ENCODE measurements at places on chromosomes 2 and 18. TPM values are rescaled to one million over a fixed set of nuclear protein-coding genes. Genes with fewer than 3 reads are reported as not detected.
A peak's percentile ranks its signal among the peaks of the same experiment; 100 is the strongest.

The RAD51AP2 gene
- not detected for total RNA-seq

The EFHD1 gene
- 0.31 TPM for total RNA-seq

The DCDC2C gene
- not detected for total RNA-seq

The IL1R2 gene
- total RNA-seq = 1.6 TPM

DNA sequence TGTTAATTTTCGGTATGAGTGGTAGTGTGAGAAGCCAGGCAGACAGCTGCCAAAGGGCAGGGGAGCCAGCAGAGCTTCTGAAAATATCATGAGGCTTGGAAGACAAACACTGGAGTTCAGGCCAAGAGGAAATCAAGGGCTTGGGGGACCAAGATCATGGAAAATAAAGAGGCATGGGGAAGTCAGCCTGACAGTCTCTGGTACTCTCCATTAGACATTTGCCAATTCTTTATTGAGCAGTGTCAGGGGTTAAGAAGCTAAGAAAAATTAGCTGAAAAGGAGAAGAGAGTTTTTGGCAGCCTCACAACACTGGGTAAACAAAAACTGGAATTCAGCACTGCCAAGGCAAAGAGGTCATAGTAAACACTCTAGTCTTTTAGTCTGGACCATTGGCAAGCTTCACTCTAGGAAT is 612.7 kb downstream of the EPHA4 start:
- no peaks in the 10 kb centered on the region for H3K36me3 ChIP-seq
- H3K4me3 ChIP-seq = no peak overlapping the region
- no peak overlapping the region for H3K27ac ChIP-seq
- H3K4me1 ChIP-seq = no peaks in the 10 kb centered on the region
- no peaks in the 10 kb centered on the region for H3K27me3 ChIP-seq

DNA sequence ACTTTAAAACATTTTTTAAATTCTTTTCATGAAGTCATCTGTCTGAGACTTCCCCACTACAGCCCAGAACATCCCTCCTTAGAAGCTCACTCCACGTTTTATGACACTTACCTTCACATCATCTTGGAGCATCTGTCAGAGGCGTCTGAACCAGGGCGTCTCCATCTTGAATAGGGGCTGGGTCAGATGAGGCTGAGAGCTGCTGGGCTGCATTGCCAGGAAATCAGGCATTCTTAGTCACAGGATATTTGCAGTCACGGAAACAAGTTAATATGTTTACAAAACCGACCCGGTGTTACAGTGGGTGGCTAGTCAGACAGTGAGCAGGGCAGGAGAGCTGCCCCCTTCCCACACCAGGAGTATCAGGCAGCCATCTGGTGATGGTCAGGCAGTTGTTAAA is 456.5 kb downstream of the FBXO15 start:
- no peaks in the 10 kb centered on the region for H3K4me1 ChIP-seq
- no peak overlapping the region for H3K4me3 ChIP-seq
- H3K27ac ChIP-seq = no peak overlapping the region
- no peak for DNase-seq
- H3K27me3 ChIP-seq = no peaks in the 10 kb centered on the region

GRCh38 chr18:77065221-77065981 is 67.2 kb downstream of the MBP start:
- peak overlapping the region; percentile 97 for H3K27ac ChIP-seq
- H3K4me1 ChIP-seq = peaks cover 99% of the 10 kb centered on the region
- H3K27me3 ChIP-seq = no peaks in the 10 kb centered on the region
- H3K36me3 ChIP-seq = peaks cover 68% of the 10 kb centered on the region

- H3K36me3 ChIP-seq = no peaks in the 10 kb centered on the region
- DNase-seq = no peak
- H3K27me3 ChIP-seq = peaks cover 19% of the 10 kb centered on the region
- no peak overlapping the region for H3K4me3 ChIP-seq
Observed at GRCh38 chr18:2304378-2305175, 266.7 kb downstream of the METTL4 start.

- H3K4me1 ChIP-seq = peaks cover 7% of the 10 kb centered on the region
- H3K27me3 ChIP-seq = no peaks in the 10 kb centered on the region
- no peaks in the 10 kb centered on the region for H3K36me3 ChIP-seq
Observed at GRCh38 chr2:768451-768850, 91.2 kb upstream of the TMEM18 start.

DNA sequence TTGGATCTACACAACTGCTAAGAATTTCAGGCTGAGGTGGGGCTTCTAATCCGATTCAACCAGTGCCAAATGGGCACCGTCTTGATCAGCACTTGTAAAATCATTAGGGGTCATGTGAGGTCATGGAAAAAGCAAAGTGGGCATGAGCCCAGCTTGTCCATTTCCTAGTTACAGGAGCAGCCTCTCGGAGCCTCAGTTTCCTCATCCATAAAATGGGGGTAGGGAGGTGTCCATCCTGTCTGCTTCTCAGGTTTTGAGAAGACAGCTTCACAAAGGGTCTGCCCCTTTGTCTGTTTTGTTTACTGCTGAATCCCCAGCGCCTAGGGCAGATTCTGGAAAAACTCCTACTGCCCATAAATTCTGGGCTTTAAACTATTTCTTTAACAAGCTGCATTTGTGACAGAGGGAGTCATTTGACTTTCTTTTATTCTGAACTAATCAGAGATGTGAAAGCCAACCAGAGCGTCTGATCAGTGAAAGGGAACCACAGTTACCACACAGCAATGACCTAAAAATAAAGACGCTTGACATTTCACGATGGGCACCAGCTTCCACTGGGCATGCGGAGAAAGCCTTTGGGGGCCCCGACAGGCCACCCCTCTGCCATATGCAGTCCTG is 38.9 kb downstream of the DNMT3A start:
- no peak overlapping the region for H3K27ac ChIP-seq
- no peaks in the 10 kb centered on the region for H3K27me3 ChIP-seq
- DNase-seq = no peak

DNA sequence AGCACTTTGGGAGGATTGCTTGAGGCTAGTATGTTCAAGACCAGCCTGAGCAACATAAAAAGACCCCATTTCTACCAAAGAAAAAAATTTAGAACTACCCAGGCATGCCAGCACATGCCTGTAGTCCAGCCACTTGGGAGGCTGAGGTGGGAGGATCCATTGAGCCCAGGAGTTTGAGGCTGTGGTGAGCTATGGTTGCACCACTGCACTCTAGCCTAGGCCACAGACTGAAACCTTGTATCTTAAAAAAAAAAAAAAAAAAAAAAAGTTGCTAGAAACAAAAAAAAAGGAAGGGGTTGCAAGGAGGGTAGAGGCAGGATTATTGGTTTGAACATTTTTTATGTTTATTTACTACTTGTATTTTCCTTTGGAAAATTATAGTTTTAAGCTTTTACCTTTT is 4.8 kb downstream of the SEC11C start:
- H3K27me3 ChIP-seq = no peaks in the 10 kb centered on the region
- H3K36me3 ChIP-seq = peaks cover 12% of the 10 kb centered on the region
- no peak for DNase-seq
- H3K4me1 ChIP-seq = peaks cover 62% of the 10 kb centered on the region

DNA sequence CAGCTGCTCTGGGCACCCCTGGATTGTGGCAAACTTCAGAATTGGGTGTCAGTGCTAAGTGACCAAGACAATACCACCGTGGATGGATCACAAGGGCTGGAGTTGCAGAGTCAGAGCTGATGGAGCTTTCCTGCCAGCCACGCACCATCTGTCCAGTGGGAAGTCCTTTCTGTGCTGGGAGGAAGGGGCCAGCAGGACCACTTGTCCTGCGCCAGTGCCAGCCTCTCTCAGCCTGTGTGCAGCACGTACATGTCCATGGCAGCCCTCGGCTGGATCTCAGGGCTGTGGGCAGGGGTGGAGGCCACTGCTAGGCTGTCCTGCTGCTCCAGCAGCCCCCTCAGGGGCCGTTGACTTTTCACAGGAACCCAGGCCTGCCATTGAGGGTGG is 33.3 kb downstream of the RAB31 start:
- H3K36me3 ChIP-seq = no peaks in the 10 kb centered on the region
- DNase-seq = no peak
- H3K4me1 ChIP-seq = no peaks in the 10 kb centered on the region
- H3K27me3 ChIP-seq = peaks cover 38% of the 10 kb centered on the region
- H3K27ac ChIP-seq = no peak overlapping the region
- no peak overlapping the region for H3K4me3 ChIP-seq

- no peak overlapping the region for H3K27ac ChIP-seq
- no peaks in the 10 kb centered on the region for H3K36me3 ChIP-seq
- no peak for DNase-seq
- no peaks in the 10 kb centered on the region for H3K4me1 ChIP-seq
- no peaks in the 10 kb centered on the region for H3K27me3 ChIP-seq
Observed at GRCh38 chr18:43175257-43175656, 59.8 kb upstream of the RIT2 start.

GRCh38 chr2:22855081-22855480 is 529.9 kb upstream of the KLHL29 start:
- no peak overlapping the region for H3K27ac ChIP-seq
- H3K4me3 ChIP-seq = no peak overlapping the region

- H3K4me1 ChIP-seq = peaks cover 22% of the 10 kb centered on the region
- no peaks in the 10 kb centered on the region for H3K27me3 ChIP-seq
- H3K4me3 ChIP-seq = peak overlapping the region; percentile 97
- peak overlapping the region; percentile 97 for H3K27ac ChIP-seq
Observed at GRCh38 chr2:130341562-130342019, 1.1 kb upstream of the IMP4 start.

GRCh38 chr2:237258116-237258515 is 155.8 kb downstream of the COL6A3 start:
- H3K36me3 ChIP-seq = no peaks in the 10 kb centered on the region
- H3K27ac ChIP-seq = no peak overlapping the region
- H3K4me1 ChIP-seq = peaks cover 3% of the 10 kb centered on the region
- peaks cover 5% of the 10 kb centered on the region for H3K27me3 ChIP-seq
- DNase-seq = no peak

DNA sequence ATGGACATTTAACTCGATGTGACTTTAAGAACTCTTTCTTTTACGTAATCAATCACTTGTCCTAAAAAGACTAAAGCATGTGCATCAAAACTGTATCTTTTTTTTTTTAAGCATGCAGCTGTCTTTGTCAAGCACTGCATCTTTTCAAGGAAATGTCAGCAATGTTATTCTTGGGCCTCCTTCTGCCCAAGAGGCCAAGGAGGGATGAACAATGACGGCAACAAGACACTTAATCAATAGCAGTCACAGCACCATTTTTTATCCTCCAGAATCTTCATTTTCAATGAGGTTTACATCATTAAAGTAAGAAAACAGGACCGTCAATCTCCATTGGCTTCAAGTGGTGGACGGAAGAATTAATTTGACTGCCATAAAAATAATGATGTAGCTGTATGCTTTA is 253.8 kb downstream of the AFF3 start:
- H3K4me1 ChIP-seq = no peaks in the 10 kb centered on the region
- H3K36me3 ChIP-seq = no peaks in the 10 kb centered on the region
- no peak overlapping the region for H3K4me3 ChIP-seq
- no peak overlapping the region for H3K27ac ChIP-seq
- no peaks in the 10 kb centered on the region for H3K27me3 ChIP-seq
- no peak for DNase-seq

DNA sequence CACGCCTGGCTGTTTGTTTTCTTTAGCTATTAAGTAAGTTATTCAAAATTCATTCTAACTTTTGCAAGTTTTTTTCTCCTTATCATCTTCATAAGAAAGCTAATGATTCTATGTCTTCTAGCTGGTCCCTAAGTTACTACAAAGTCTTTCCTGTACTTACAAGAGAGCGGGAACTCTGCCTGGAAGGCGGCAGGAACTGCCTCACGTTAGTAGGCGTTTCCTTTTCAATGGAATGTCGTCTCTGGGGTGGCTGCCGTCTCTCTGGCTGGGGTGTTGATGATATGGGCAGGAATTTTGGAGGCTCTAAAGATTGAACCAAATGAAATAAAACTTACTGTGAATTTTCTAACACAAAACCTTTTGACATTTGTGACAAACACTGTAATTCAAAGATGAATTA is 55.5 kb downstream of the PRELID3A start:
- H3K4me3 ChIP-seq = no peak overlapping the region
- no peak for DNase-seq
- no peak overlapping the region for H3K27ac ChIP-seq
- no peaks in the 10 kb centered on the region for H3K36me3 ChIP-seq
- H3K27me3 ChIP-seq = no peaks in the 10 kb centered on the region

- H3K27ac ChIP-seq = no peak overlapping the region
- H3K27me3 ChIP-seq = no peaks in the 10 kb centered on the region
- no peaks in the 10 kb centered on the region for H3K4me1 ChIP-seq
- no peak overlapping the region for H3K4me3 ChIP-seq
- no peaks in the 10 kb centered on the region for H3K36me3 ChIP-seq
Observed at GRCh38 chr2:66032226-66032775, 402.6 kb upstream of the MEIS1 start.

DNA sequence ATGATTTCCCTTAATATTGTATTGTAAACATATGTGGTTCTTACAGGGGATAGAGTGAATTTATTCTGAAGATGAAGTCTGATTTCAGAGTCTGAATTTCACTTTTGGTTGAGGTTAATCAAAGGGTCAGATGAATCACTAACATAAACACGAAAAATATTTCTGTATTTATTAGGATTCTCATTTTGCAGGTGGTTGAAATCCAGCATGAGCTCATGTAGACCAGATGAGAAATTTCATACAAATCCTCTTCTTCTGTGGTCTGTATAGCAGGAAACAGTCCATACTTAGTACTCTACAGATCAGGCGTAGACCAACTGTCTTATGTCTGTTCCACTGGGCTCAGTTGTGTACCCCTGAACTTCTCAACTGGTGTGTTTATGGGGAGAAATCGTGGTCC is 157.8 kb downstream of the BABAM2 start:
- H3K27ac ChIP-seq = no peak overlapping the region
- peaks cover 12% of the 10 kb centered on the region for H3K4me1 ChIP-seq
- H3K27me3 ChIP-seq = no peaks in the 10 kb centered on the region
- H3K36me3 ChIP-seq = peaks cover 14% of the 10 kb centered on the region
- no peak overlapping the region for H3K4me3 ChIP-seq

DNA sequence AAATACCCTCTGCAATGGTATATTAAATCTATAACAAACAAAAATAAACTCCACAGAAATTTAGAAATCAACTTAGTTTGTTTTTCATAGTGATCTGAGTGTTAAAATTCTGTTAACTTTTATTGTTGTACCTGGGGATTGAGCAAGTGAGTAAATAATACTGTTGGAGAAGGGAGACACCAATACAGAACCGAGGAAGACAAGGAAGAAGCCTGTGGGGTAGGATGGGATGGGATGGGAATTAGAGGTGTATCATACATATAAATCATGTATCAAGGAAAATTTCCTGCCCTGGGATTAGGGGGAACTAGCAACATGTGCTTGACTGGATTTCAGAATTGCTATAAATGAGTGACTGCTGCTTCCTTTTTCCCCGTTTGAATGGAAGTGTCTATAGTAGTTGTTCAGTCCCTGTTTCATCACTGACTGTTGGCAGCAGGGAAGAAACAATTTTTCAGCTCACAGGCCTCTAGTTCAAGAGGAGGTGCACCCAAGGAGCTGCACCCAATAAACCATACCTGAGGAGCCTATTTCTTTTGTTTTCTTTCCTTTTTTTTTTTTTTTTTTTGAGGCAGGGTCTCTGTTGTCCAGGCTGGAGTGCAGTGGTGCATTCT is 53.1 kb downstream of the SP110 start:
- H3K36me3 ChIP-seq = peaks cover 62% of the 10 kb centered on the region
- no peak overlapping the region for H3K4me3 ChIP-seq
- H3K27me3 ChIP-seq = no peaks in the 10 kb centered on the region
- no peak for DNase-seq
